C1 segment of cervical spinal cord (tissue), 14 donors: ENCODE measurements at places on chromosomes 2 and 18.

GRCh38 chr2:236919209-236919608 lies 166.5 kb upstream of the COPS8 start:
- no peak for DNase-seq

- DNase-seq: no peak
These were observed 58.8 kb upstream of the FZD5 start for GRCh38 chr2:207828361-207829057.

DNA sequence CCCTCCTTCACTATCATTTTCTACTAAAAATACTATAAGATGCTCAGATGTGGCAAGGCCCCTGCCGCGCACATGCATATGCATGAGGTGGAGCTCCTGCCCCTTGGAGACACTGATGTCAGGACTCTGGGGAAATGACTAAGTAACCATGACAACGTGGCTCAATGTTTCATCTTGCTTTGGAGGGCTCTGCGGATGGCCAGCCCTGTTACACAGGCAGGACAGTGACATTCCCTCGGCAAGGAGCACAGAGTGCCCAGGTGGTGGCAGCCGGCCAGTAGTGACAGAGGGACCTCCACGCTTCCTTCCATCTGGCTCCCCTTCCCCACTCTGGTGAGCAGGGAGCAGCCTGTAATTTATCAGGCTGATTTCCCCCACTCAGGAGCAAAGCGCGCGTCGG lies 364.1 kb downstream of the SS18 start:
- DNase-seq: peak; percentile 89

DNA sequence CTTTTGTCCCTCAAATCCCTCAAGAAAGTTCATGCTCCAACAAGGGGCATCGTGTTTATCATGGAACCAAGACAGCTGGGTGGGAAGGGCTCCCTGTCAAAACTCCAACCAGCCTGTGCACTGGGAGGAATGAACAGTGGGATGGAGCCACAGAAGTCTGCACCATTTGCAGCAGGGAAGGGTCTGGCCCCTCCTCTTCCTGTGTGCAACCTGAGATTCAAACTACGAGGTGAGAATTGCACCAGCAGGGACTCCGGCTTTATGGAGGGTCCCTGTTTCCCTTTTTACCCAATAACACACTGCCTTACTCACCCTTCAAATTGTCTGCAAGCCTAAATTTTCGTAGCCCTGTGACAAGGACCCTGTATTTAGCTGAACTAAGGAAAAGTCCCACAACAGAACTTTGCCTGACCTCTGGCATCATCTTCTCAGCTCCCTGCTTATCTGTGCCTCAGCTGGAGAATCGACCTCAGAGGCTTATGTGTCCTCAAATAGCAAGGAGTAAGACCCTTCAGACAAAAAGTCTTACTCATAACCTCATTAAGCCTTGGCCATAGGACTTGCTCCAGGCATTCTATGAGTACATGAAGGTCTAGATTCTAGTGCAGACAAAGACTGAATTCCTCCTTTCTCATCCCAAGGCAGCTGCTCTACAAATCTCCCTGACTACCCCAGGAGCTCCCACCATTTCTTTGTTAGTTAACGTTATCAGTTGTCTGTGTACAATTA lies 178.3 kb upstream of the SERPINE2 start:
- DNase-seq: no peak
